HS-27A (cell line): ENCODE measurements at places on chromosomes 16 and 17.

DNA sequence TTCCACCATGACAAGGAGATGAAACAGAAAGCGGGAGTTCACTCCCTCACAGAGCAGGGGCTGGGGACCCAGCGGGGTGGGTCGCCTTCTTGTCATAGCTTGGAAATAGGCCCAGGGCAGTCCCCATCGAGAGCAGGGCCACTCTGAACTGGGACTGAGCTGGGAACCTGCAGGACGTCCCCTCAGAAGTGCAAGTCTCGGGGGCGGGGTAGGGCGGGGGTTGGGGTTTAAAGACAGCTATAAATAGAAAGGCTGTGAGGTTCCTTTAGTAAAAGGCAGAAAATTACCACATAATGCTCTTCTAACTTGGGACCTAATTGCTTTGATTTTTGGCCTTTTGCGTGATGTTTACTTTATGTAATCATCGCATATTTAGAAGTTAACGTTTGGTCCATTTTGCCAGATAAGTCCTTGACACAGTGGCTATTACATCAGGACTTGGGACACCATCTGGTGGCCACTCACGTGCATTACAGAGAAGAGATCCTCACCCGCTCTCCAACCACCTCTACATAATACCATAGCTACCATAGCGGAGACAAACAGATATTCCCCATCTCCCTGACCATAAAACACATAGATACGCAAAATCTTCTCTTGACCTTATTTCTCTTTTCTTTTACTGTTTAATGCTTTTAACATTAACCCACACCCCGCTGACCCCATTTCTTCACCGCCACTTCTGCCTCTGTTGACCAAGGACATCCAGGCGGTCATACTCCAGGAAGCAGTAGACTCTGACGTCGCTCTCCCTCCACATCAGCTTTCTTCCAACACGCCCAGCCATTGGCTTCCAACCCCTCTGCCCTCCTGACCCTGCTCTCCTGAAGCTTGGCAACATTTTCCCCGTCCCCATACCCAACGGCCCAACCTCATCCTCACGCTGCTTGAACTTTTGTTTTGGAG, 27.5 kb upstream of the PIK3R6 start:
- no peak for DNase-seq

DNA sequence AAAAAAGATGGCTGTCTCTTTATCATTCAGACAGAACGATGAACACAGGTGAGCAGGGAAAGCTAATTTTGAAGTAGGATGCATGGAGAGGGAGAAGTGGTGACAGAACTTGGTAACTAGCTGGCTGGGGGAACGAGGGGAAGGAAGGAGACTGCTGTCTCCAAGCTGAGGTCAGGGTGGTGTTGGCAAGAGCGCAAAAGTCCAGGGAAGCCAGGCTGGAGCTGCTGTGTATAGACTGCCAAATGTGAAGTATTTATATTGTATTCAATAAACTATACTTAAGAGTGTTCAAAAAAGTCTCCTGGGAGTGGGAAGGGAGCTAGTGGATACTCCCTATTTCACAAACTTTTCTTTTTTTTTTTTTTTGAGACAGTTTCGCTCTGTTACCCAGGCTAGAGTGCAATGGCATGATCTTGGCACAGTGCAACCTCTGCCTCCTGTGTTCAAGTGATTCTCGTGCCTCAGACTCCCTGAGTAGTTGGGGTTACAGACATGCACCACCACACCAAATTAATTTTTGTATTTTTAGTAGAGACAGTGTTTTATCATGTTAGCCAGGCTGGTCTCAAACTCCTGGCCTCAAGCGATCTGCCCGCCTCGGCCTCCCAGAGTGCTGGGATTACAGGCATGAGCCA, 8.2 kb downstream of the TMEM106A start:
- DNase-seq, result no peak

DNA sequence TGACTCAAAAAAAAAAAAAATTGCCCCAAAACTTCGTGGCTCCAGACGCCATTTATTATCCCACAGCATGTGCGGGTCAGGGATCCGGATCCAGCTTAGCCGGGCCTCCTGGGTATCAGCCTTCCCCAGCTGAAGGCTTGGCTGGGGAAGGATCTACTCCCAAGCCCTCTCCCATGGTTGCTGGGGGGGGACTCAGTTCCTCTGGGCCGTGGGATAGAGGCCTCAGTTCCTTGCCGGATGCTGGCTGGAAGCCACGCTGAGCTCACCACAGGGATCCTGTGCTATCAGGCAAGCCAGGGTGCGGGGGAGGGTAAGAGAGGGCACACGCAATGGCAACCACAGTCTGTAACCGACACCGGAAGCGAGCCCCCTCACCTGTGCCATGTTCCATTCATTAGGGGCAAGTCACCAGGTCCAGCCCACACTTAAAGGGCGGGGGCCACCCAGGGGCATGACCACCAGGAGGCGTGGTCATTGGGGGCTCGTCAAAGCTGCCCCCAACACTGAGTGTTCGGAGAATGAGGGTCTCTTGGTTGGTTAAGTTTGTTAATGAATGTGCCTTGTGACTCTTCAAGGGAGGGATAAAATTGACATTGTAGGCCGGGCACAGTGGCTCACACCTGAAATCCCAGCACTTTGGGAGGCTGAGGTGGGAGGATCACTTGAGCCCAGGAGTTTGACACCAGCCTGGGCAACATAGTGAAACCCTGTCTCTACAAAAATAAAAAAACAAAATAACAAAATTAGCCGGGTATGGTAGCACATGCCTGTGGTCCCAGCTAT, 210.0 kb upstream of the GSE1 start:
- DNase-seq, result no peak

DNA sequence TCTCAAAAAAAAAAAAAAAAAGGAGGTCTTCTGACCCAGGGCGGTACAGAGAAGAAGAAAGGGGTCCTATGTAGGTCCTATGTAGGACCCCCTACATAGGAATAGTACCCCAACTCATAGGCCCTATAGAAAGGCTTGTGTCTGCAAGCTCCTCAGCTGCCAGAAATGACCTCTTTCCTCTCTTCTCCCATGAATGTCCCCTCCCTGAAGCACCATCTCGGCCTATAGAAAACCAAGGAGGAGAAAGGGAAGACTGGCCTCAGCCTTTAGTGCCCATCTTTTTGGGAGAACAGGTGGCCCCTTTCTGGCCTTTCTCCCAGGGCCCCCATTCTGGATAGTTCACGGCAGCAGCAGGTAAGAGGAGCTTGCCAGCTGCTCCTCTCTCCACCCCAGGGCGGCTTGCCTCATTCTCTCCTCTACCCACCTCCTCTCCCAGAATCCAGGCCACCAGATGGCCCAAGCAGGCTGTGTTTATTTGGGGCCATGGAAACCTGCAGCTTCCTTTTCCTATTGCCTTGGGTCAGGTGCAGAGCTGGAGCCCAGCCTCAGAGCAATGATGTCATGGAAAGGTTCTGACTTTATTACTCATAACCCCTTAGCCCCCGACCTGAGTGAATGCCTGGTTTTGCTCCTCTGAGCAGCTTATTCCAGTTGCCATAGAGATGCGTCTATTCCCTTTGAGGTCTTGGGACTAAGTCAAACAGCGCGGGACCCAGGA, 1.6 kb upstream of the MRPL58 start:
- DNase-seq, result no peak

DNA sequence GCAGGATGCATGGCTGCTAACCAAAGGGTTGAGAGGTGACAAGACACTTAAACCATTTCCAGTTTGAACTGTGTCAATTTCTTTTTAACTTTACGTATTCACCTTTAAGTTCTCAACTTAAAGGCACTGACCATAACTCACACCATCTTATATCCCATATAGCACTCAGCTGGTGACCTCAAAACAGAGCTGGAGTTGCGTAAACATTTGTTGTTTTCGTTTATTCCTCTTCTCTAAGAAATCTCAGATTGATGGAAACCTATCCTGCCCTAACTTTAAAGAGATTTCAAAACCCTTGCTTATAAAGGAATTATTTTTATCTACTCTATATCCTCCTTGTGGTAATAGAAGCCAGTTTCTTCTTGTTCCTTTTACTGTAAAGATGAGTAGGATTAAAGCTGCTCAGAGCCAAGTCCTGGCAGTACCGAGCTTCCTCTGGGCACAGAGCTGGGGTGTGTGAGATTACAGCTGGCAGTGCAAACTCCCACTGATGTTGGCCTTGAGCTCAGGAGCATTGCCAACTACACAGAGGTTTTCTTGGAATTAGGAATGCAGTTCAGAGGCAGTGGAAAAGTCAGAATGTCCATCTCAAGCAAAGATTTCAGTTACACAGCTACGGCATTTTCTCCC, 1.3 kb downstream of the KCTD2 start:
- no peak for DNase-seq

- no peak for DNase-seq
These were observed 43.6 kb downstream of the NLRC5 start for GRCh38 chr16:57032931-57033330.

GRCh38 chr17:10183931-10184930, 14.2 kb downstream of the GAS7 start:
- DNase-seq, result no peak

DNA sequence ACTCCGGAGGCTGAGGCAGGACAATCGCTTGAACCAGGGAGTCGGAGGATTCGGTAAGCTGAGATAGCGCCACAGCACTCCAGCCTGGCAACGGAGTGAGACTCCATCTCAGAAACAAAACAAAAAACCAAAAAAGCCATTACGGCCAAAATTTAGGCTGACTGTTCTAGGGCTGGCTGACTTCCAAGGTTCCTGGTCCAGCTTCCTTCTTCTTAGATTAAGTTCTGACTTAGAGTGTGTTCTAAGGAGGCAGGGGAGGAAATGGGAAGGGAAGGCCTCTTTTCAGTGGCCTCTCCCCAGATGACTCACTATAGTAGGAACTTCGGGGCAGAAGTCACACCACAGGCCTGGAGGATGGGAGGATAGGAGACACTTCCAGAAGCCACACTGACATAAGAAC, 27.7 kb upstream of the CLEC18B start:
- DNase-seq, result peak; percentile 87

- DNase-seq, result no peak
These were observed 27.3 kb downstream of the TTYH2 start for GRCh38 chr17:74240618-74241205.

DNA sequence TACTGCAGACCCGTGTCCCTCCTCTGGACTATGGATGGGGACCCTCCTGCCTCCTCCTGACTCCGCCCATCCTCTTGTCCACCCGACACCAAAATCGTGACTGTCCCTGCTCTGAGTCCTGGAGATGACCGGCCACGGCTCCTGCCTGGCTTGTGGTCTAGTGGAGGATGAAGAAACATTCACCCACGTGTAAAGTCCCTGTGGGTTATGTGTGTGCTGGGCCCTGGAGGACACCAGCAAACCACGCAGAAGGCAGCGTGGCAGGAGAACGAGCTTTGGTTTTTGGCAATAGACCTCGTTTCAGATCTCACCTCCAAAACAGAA, 11.9 kb downstream of the SPNS2 start:
- DNase-seq, result no peak

DNA sequence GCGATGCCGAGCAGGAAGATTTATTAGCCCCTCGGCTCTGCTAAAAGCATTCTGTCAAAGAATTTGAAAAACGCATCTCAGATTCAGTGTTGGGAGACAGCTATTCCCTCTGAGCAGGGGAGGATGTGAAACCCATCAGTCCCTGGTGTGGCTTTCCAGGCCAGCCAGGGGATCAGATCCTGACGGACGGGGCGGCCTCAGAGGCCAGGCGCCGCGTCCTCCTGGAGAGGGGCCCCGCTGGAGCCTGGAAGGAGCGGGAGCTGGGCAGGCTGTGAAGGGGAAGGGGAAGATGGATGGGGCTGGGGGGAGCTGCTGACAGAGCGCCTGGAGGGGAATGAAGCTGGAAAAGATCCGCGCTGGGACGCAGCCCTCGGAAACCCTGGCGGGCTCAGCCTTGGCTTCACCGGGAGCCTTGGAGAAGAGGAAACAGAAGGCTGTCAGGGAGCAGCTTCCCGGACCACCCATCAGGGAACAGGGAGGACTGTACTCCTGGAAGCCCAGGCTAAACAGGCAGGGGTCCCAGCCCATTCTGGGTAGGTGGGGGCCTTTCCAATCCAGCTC, 358.0 kb downstream of the C16orf95 start:
- DNase-seq, result no peak

DNA sequence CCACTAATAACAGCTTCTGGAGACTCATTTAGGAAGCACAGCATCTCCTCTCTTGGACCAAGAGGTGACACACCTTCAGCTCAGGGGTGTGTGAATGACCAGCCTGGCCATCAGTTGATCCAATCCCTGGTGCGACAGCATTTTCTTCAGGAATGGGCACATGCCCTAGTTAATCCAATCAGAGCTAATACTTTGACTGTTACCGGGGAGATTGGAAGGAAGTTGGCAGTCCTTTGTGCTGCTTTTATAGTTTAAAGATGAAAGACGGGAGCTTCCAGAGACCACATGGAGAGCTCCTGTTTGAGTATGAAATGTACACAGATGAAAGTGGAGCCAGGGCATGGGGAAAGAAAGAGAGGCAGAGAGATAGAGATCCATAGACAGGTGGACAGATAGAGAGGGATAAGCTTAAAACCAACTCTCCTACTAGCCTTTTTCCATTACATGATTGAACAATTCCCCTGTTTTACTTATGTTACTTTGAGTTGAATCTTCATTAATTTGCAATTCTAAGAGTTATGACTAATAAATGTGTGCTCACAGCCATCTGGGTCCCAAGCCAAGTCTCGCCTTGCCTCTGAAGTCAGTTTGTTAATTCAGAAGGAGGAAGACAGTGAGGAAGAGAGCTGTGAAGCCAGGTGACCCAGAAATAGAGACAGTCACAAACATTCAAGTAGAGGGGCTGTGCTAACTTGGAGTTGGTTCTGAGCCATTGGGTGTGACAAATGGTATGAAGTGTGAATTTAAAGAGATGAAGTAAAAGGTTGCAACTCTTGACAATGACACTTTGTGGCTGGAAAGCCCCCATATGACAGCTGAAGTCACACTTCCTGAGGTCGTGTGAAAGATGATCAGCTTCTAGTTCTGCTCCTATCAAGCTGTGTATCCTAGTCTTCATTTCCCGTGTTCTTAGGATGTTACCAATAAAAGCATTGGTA, 120.0 kb upstream of the GOT2 start:
- DNase-seq, result no peak

GRCh38 chr16:84924331-84925091, 86.8 kb downstream of the ZDHHC7 start:
- DNase-seq, result no peak

DNA sequence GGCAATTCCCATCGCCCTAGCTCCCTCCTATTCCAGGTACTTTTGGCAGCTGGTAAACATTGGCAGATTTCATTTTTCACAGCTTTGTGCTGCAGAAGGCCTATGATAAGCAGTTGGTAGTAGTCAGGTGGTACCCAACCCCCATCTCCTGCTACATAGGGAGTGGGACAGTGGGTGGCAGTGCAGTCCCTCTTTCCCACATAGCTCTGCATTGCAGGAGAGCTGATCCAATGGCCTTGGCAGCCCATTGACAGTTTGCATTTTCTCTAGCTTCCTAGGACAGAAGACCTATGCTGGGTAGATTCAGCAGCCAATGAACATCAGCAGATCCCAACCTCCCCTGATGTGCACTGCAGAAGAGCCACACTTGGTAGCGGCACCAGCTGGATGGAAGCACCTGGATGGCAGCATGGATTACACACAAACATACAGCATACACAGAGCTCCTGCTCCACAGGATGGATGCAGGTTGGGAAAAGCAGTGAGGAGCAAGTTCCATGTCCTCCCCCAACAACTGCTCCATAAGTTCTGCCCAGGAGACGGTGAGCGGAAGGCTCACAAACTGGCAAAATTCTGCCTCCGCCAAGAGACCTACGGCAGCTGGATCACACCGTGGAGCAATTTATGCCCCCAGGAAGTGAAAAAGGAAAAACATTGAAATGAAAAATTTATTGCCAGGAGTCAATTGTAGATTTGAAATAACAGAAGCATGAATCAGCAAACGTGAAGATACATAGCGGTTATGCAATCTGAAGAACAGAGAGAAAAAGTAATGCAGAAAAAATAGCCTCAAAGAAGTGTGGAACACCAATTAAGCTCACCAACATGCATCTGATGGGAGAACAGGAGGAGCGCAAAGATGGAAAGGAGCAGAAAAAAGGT, 95.7 kb downstream of the CACNG1 start:
- DNase-seq, result no peak

GRCh38 chr17:9443811-9444210, 131.8 kb downstream of the STX8 start:
- no peak for DNase-seq
